ENCODE measurements at places on chromosomes 2 and 18.

GRCh38 chr2:171402906-171403580 lies 30.7 kb downstream of the METTL8 start:
- no peak for DNase-seq

GRCh38 chr18:73893880-73894279 lies 253.8 kb downstream of the FBXO15 start:
- DNase-seq = no peak

- DNase-seq = no peak
Measured at GRCh38 chr2:28507796-28508764, 12.2 kb downstream of the PLB1 start.

DNA sequence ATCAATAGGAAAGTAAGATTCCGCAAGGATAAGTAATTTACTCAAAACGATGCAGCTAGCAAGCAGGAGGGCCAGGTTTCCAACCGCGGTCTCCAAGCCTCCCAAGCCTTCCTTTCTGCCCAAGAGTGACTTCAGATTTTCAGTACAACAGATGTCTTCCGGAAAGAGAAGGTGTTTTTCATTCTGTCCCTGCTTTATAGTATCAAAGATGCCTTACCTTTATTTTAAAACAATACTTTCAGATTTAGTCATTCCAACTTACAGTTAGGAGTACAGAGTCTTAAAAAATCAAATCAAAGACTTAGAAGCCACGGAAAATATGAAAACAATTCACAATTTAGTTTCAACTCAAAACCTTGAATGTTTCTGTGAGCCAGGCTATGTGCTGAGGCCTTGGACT lies 43.6 kb downstream of the CYB5A start:
- no peak for DNase-seq

- no peak for DNase-seq
Measured at GRCh38 chr18:79910563-79911343, 40.7 kb downstream of the SLC66A2 start.

Measured in NCI-H446 (cell line).